ENCODE measurements at places on chromosomes 2 and 18.
A peak's percentile ranks its signal among the peaks of the same experiment; 100 is the strongest.

DNA sequence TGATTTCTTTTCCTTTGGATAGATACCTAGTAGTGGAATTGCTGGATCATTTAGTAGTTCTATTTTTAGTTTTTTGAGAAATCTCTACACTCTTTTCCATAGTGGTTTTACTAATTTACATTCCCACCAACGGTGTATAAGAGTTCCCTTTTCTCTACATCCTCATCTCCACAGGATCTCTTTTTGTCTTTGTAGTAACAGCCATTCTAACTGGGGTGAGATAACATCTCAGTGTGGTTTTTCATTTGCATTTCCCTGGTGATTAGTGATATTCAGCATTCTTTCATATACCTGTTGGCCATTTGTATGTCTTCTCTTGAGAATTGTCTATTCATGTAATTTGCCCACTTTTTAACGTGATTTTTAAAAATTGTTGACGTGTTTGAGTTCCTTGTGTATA lies 13.8 kb downstream of the RFTN2 start:
- no peak for DNase-seq

- DNase-seq, result no peak
Measured at GRCh38 chr2:45726188-45726587, 74.7 kb downstream of the PRKCE start.

GRCh38 chr18:58297198-58297597 lies 253.2 kb downstream of the NEDD4L start:
- DNase-seq, result no peak

DNA sequence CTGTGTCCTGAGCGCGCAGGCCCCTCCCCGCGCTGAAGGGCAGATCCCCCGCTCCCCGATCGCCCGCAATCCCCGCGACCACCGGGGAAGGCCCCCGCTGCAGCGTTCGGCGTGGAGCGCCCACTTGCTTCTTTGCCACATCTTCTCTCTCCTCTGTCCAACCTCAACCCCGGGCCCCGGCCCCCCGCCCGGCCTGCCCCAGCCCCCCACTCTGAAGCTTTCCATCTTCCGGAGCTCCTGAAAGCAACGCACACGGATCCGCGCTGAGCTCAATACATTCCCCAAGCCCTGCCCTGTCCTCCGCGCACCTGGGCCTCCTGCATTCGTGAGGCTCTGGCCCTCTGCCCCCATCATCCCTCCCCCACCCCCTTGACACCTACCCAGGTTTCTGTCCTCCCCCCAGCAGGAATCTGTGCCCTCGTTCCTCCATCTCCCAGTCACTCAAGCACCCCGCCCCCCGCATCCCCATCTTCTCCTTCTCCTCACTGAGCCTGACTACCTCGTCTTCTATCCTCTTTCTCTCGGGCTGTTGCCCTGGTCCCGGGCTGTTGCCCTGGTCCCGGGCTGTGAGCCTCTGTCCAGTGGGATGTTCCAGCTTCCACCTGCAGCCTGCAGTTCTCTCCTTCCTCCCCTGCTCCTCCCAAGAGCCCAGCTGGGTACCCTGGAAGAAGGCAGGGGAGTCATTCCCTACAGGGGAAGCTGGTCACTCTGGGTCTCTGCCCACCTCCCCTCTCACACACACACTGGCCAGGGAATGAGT lies 7.8 kb downstream of the SPEG start:
- no peak for DNase-seq

DNA sequence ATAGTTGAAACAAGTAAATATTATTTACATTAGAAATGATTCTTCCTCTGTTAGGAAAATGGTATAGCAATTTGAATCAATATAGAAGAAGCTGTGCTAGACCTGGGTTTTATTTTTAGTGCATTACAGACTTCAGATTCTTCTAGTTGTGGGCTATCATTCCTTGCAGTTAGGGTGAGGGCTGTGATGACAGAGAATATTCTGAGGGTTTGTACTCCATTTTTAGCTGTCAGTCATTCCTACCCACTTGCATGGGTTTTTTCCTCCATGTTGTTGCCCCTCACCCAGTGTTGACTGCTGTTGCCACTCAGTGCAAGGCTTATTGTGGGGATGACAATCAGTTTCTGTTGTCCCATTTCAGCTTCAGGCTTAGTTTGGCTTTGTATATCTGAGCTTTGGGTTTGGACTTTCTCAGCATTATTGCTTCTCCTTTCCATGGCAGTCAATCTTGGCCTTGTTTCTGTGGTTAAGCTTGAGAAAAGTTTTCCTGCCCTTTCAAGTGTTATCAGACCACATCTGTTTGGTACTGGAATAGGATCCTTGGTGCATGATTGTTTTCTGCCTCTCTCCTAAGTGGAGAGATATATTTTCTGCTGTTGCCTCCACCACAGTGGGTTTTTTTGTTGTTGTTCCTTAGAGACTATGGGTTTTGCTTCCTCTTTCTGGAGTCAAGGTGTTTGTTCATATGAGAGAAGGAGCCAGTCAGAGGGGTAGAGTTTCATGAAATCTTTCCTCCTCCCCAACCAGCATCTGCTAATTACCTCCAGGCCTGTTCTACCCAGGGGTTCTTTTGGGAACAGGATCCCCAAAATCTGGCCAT lies 312.7 kb upstream of the CWC22 start:
- no peak for DNase-seq

- DNase-seq, result no peak
Measured at GRCh38 chr2:24915175-24915574, 4.9 kb downstream of the ADCY3 start.

- peak; percentile 27 for DNase-seq
Measured at GRCh38 chr2:64945973-64946768, 43.0 kb upstream of the SLC1A4 start.

Measured in activated naive CD8-positive, alpha-beta T cell treated with anti-CD3 and anti-CD28 coated beads, Interleukin-2, amount 50 U/mL, for 16 hours (primary cell).